AG20443 (cell line): ENCODE measurements at places on chromosomes 2 and 18.

- DNase-seq = no peak
Observed at GRCh38 chr2:19929226-19929625, 27.4 kb upstream of the TTC32 start.

DNA sequence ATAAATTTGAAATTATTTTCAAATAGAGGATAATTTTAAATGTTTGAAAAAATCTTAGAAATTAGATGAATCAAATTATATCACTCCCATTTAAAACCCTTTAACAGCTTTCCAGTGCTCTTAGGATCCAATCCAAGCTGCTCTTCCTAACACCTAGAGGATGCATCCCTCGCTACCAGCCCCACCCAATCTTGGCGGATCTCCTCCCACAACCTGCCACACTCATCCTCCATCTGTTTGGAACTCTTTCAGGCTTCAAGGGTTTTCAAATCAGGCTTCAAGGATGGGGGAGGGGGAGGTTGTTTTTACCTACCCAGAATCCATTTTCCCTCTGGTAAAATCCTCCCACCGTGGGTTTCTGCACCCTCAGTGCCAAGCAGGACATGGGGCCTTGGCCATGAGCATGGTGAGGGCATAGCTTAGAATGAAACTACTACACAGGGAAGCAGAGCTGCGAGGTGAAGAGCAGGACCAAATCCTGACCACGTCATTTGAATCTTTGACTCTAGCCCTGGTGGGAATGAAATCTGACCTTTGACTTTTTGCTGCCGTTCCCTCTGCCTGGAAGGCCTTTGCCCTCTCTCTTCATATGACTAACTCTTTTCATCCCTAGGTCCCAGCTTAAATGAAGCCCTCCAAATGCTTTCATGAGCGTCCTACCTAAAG, 113.0 kb upstream of the MAPRE2 start:
- DNase-seq = no peak

DNA sequence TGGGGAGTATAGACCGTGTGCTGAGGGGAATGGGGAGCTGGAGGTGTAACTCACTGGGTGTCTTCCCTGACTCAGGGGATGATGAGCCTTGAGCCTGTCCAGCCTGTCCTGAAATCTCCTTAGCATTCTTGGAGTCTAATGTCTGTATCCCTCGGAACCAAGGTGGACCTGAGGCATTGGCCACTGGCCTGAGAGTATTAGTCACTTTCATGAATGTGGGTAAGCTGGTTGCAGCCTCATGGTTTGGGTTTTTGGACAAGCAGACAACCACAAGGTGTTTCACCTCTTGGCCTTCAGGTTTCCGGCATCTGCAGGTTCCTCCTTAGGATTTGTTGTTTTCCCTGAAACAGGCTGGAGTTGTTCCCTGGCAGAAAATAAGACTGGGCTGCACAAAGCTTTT, 63.2 kb downstream of the PRKCE start:
- DNase-seq = no peak

- peak; percentile 95 for DNase-seq
Observed at GRCh38 chr2:10283106-10284062, 19.3 kb upstream of the HPCAL1 start.

DNA sequence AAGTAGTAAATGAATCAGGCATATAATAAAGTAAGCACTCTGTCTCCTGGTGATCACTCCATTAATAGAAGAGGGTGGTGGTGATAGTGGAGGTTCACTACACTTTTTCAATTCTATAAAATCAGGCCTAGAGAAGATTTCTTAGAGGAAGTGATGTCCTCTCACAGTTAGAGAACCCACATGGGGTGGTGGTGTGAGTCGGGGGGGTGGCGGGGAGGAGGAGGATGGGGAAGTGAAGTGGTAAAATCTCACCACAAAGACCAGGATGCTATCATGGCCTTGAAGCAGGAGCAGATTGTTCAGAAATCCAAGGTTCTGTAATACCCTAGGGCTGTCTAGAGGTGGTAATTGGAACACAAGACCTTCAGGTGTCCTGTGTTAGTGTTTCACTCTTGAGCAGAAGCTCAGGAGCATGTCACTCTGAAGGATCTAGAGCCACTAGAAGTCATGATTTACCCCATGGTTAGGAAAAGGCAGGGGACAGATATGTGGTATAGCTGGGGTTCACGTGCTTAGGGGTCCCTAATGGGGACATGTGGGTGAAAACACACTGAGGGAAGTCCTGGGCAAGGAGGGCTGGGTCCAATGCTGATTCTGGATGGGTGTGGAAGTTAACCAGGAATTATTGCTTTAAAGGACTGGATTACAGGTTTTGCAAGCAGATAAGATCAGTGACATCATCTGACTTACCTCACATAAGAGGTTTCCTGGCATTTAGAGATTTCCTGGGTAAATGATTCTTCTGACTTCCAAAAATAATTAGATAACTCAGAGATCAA, 31.0 kb downstream of the RNF125 start:
- no peak for DNase-seq

GRCh38 chr18:13584825-13585224, 141.5 kb downstream of the FAM210A start:
- no peak for DNase-seq

DNA sequence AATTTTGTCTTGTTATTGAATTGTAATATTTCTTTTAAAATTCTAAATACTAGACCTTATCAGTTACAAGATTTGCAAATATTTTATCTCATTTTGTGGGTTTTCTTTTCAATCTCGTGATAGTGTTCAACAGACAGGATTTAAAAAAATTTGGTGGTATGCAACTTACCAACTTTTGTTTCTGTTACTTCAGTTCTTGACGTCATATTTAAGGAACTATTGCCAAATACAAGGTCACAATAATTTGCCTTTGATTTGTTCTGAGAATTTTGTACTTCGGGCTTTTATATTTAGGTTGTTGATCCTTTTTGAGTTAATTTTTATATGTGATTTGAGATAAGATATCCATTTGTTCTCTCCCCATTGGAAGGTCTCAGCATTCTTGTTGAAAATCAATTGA, 876.6 kb downstream of the DCDC2C start:
- DNase-seq = no peak

DNA sequence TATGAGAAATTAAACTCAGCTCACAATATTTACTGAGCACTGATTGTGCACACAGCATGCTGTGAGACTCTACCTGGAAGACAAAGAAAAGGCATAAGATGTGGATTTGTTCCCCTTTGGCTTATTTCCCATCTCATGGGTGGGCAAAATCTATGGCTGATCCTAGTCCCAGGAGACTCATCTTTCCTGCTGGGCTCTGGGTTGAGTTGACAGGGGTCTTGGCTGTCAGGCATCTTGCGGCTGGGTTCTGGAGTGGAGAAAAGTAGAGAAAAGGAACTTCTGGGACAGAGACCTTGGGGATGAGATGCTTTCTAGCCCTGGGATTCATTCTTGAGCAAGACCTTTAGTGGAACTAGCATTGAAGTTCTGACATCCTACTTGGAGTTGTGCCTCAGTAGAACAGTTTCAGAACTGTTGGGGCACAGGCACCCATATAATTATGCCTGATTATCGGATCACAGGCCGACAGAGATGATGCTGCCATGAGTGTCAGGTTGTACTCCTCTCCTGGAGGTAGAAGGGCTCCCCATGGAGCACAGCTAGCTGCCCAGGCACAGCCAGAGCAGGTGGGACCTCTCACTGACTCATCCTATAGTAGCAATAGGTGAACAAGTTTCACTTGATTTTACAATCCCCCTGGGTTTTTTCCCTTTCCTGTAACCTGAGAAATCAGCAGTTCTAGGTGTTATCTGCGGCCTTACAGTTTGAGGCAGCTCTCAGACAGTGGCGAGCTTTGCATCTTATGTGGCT, 260.9 kb downstream of the CYRIA start:
- DNase-seq = no peak

DNA sequence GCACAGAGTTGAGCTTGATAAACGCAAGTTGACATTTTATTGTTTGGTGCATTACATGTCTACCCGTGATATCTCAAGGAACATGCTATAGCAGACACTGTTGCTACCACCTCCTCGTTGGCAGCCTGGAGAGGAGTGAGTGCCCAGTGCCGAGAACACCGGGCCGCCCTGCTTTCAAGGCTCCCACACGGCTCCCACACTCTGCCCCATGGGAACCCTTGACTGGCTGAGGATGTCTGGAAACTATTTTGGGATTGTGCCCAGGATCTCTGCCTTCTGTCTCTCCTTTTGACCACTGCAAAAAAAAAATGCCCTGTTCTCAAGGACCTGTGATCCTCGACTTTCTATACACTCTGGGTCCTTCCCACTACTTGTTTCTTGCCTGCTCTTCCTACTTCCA, 21.1 kb downstream of the TET3 start:
- no peak for DNase-seq

DNA sequence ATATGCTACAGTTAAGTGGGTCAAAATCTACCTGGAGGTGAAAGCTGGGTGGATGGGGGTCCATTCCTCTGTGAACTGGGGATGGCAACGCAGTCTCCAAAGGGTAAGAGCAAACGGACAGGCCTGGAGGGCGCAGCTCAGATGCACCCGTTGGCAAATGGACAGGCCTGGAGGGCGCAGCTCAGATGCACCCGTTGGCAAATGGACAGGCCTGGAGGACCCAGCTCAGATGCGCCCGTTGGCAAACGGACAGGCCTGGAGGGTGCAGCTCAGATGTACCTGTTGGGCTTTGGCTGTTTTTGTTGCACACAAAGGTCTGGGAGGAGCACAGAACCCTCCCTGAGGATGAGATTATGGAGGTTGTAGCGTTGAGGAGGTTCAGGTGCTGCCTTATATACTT, 33.7 kb downstream of the RBFA start:
- no peak for DNase-seq

DNA sequence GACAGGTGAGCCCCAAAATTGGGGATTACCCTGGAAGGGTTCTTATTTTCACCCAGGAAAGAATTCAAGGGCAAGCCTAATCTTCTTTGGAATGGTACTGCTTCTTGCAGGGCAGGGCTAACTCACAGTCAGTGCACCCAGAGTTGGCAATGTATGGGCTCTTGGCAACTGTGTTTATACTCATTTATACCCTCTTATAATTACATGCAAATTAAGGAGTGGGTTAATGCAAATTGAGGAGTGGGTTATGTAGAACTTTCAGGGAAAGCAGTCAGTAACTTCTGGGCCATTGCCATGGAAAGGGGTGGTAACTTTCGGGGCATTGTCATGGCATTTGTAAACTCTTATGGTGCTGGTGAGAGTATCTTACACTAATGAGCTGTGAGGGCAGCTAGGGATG, 59.2 kb downstream of the SERPINB8 start:
- no peak for DNase-seq

DNA sequence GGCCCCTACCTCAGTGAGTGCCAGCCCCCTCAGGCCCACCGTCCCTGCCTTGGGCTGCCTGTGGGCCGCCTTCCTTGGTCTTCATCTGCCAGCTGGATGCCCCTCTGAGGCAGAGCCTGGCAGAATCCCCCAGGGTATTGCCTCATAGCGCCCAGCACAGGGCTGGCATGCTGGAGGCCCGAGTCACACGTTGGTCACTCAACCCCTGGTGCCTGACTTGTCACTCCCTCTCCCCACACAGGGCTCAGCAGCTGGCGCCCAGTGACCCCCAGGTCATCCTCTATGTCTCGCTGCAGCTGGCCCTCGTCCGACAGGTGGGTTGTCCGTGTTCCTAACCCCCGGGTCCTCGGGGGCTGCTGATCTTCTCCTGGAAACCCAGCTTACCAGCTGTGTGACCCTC, 108.4 kb upstream of the MCFD2 start:
- DNase-seq = no peak

DNA sequence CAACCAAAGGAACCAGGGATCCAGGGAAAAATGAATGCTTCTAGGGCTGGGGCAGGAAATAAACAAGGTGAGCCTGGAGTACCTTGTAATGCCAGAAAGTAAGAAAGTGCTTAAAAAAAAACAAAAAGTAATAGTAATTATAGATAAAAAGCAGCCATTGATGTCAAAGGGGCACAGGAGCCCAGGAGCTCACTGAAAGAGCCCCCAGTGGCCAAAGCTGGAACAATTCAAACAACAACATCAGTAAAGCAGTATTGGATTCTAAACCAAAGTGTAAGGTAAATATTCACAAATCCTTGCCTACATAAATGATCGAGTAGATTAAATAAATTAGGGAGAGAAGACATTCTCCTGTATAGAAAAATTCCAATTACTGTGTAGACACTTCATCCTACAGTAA, 114.3 kb upstream of the ARL4C start:
- no peak for DNase-seq

- DNase-seq = no peak
Observed at GRCh38 chr2:223949241-223949840, 4.2 kb upstream of the WDFY1 start.

DNA sequence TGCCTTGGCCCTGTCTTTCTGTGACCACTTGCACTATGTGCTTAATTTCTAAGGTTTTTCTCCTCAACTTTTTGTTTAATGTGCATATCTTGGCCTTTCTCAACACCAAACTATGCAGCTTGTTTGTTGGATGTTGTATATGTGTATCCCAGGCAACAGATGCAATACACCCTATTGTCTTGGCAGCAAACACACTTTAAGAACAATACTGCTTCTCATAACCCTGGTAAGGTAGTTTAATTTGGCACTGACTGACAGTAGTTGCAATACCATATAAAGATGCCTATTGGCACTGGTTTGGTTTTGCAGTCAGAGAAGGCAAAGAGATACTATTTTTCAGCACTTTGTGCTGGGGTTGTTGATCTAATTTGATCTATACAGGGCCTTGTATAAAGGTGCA, 360.7 kb upstream of the CWC22 start:
- peak; percentile 14 for DNase-seq

GRCh38 chr2:69260666-69261065, 126.4 kb downstream of the GFPT1 start:
- no peak for DNase-seq

DNA sequence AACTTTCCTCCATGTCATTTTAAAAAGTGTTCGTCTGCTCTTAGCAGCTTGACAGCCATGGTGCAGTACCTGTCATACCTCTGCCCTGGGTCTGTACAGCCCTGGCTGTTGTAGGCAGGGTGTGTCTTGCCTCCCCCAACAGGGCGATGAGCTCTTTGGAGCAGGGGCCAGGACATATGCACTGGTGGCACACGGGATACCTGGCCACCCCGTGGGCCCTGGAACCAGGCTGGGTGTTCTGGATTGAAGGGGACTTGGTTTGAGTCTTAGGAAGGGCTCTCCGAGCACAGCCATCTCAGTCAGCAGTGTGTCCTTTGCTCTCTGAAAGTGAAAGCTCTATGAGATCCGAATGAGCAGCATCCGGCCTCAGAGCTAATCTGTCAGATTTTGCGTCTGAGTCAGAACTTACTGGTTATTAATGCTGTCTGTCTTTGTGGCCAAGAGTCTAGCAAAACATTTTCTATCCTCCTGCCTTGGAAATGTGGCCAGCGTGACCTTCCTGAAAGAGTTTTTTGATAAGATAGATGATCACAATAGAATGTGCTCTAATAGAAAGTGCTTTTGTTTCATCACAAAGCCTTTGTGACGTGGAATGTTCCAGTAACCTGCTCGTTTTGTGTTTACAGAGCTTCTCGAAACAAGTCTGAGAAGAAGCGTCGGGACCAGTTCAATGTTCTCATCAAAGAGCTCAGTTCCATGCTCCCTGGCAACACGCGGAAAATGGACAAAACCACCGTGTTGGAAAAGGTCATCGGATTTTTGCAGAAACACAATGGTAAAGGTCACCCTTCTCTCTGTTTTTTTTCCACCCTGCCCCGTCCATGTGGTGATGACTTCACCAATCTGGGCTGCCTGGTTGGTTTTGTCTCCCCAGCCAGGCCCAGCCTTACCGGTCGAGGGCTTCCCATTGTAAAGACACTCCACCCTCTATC, 77.3 kb upstream of the RPL31 start:
- DNase-seq = peak; percentile 73
